ENCODE measurements at places on chromosomes 6 and 20. TPM values are rescaled to one million over a fixed set of nuclear protein-coding genes. Genes with fewer than 3 reads are reported as not detected.

DNA sequence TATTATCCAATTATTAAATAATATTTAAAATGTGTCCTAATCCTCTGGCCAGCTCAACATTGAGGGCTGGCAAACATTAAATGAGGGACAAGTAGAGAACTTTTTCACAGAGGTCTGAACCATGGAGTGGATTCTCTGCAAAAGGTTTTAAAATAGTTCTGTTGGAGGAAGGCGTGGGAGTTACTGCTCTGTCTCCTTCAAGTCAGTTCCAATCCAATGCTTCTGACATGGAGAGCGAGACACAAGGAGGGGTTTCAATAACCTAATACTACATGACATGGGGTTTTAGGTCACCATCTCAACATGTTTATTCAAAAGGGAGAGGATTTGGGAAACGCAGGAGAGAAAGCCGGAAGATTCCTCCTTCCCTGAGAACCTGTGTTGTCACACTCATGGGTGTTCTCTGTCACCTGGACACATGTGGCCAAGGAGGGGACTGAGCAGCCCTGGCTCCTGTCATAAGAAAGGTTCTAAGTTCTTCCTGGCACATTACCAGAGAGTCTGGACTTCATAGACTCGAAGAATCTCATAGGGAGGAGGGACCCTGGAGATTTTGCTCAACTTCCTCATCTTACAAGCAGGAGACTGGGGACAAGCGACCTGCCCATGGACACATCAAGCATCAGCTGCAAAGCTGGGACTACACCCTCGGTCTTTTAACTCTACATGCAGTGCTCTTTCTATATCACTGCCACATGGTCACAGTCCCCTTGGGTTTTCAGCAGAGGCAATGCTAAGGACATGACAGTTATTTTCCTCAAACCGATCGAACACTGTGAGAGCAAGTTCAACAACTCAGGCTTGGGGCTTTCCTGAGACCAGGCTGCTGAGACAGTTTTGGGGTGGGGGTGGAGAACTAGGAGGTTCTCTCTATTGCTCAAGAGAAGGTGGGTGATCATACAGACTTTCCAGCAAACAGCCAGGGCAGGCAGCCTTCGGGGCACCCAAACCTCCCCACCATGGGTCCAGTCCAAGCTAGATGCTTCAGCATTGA lies 38.6 kb downstream of the PRDM1 start:
- no peak for DNase-seq

DNA sequence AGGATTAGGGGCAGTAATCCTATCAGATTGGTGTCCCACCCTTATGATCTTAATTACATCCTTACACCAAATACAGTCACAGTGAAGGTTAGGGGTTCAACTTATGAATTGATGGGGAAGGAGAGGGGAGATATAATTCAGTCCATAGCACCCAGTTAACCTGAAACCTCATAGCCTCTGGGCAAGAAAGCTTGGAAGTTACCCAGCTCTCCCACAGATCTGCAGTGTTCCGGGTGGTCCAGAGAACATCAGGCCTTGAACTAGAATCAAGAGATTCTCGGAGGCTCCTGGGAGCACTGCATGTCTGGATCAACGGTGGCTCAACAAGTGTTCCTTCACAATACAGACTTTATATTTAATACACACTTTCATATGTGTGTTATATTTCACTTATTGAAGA lies 392.6 kb upstream of the MARCKS start:
- DNase-seq = no peak

DNA sequence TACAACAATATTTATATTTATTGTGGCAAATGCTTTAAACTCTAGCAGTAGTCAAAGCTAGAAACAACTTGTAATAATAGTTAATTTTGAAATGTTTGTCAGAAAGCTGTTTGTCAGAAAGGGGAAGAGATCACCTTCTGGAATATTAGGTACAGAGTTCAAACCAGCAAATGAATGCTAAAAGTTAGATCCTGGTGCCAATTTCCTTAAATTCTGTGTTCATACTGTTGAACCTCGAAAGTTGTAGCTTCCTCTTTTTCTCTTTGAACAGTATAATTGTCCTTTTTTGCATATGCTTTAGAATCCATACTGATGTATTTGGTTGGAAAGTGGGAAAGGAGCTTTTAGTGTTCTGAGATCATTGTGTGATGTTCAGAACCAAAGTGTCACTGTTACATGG lies 22.4 kb downstream of the ITCH start:
- DNase-seq = no peak

DNA sequence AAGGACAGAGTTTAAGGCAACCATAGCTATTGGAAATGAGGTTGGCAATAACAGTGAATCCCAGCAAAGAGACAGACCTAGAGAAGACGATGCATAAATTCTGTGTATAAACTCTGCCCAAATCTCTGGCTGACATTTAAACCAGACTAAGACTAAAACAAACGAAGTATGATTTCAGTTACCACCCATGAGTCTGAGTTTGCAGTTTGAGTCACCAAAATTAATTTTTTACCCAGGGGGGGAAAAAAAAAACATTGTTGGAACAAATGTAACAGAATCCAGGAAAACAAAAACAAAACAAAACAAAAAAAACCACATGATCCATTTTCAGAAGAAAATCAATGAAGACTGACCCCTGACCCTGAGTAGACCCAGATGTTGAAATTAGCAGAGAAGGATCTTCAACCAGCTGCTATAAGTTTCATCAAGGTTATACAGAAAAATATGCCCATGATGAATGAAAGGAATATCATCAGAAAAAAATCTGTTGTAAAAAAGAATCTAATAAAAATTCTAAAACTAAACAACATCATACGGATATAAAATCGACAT lies 190.8 kb downstream of the GMDS start:
- no peak for DNase-seq

GRCh38 chr20:62908971-62909791 lies 17.1 kb downstream of the DIDO1 start:
- DNase-seq = no peak

- no peak for DNase-seq
These were observed 61.4 kb upstream of the APCDD1L start for GRCh38 chr20:58576603-58576970.

Gene TRIM10
- under 0.01 TPM for total RNA-seq

Gene WASF1
- 6.8 TPM for total RNA-seq

GRCh38 chr6:144316862-144317195 lies 31.7 kb downstream of the UTRN start:
- no peak for DNase-seq

GRCh38 chr20:10728873-10729670 lies 55.3 kb upstream of the JAG1 start:
- no peak for DNase-seq

GRCh38 chr6:75505424-75505823 lies 11.8 kb upstream of the FILIP1 start:
- no peak for DNase-seq

GRCh38 chr20:53935344-53936084 lies 134.9 kb downstream of the BCAS1 start:
- no peak for DNase-seq

Gene FUCA2
- 29.0 TPM for total RNA-seq

All from lung microvascular endothelial cell (primary cell).